ENCODE measurements at places on chromosomes 3 and 15. TPM values are rescaled to one million over a fixed set of nuclear protein-coding genes. Genes with fewer than 3 reads are reported as not detected.

Gene GTPBP8
- 40.6 TPM for total RNA-seq

Gene TBC1D5
- total RNA-seq, result 78.4 TPM

Gene GRM2
- 1.6 TPM for total RNA-seq

Gene UBAP1L
- 2.5 TPM for total RNA-seq

Gene RPS27L
- 35.6 TPM for total RNA-seq

Gene CCR3
- total RNA-seq, result 0.52 TPM

Gene TMEM108
- 0.10 TPM for total RNA-seq

Gene DLL4
- not detected for total RNA-seq

Gene BDH1
- 8.9 TPM for total RNA-seq

Gene KLHL18
- 14.2 TPM for total RNA-seq

Gene COL6A5
- not detected for total RNA-seq

Gene SLC24A5
- under 0.01 TPM for total RNA-seq

Gene ISY1
- total RNA-seq, result 24.9 TPM

Gene FRMD4B
- 26.3 TPM for total RNA-seq

Gene CYP8B1
- under 0.01 TPM for total RNA-seq

Gene HCN4
- under 0.01 TPM for total RNA-seq

Gene GPR176
- 0.21 TPM for total RNA-seq

Gene GATM
- total RNA-seq, result 2.3 TPM

Gene CCDC191
- 4.3 TPM for total RNA-seq

Gene CKMT1B
- total RNA-seq, result not detected

Gene PLSCR2
- not detected for total RNA-seq

Gene A4GNT
- not detected for total RNA-seq

Gene SPTBN5
- total RNA-seq, result 0.31 TPM

Gene CCDC33
- not detected for total RNA-seq

Gene LMAN1L
- 0.21 TPM for total RNA-seq

Gene FBXL22
- 0.52 TPM for total RNA-seq

Gene C3orf49
- total RNA-seq, result not detected

Gene EXD1
- total RNA-seq, result not detected

Gene SNX33
- total RNA-seq, result 1.2 TPM

Gene IL20RB
- 0.94 TPM for total RNA-seq

Gene LRRC3B
- total RNA-seq, result 0.10 TPM

Gene TMEM207
- total RNA-seq, result not detected

Gene DISP2
- total RNA-seq, result under 0.01 TPM

Gene B4GALT4
- total RNA-seq, result 17.6 TPM

Gene REC114
- not detected for total RNA-seq

Gene FBXW12
- not detected for total RNA-seq

Gene MAPKAPK3
- 70.8 TPM for total RNA-seq

Gene CD47
- total RNA-seq, result 212 TPM

Gene SERPINI2
- total RNA-seq, result not detected

Gene GOLGA8J
- not detected for total RNA-seq

Gene GOLGA6L10
- 1.4 TPM for total RNA-seq

Gene UROC1
- not detected for total RNA-seq

Gene CHCHD4
- total RNA-seq, result 1.9 TPM

Gene CADM2
- 0.31 TPM for total RNA-seq

Gene SNTN
- not detected for total RNA-seq

Gene LRRC57
- 23.9 TPM for total RNA-seq

Gene BTBD1
- 77.3 TPM for total RNA-seq

All from mononuclear cell (primary cell).